ENCODE measurements at places on chromosomes 4 and X.

- no peak for DNase-seq
Observed at GRCh38 chr4:79574741-79575451, 166.9 kb upstream of the GK2 start.

- no peak for DNase-seq
Observed at GRCh38 chr4:21366312-21366711, 582.3 kb downstream of the KCNIP4 start.

- no peak for DNase-seq
Observed at GRCh38 chr4:8938137-8938536, 66.5 kb upstream of the HMX1 start.

- no peak for DNase-seq
Observed at GRCh38 chr4:56689201-56689969, 8.3 kb upstream of the HOPX start.

DNA sequence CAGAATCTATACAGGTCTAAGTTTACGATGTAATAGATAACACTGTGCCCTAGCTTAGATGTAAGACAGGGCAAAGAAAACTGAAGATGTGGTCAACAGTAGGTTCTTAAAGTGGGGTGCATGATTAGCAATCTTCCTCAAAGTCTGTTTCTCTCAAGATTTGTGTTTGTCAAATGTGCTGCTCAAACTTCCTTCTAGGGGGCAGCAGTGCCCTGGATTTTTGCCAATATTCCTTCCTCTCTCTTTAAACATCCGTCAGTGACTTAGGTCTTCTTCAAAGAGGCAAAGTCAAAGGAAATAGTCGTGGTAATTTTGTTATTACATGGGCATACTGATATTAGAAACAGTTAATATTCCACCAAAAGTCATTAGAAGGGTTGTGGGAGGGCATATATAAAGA lies 4.2 kb upstream of the PDHA2 start:
- no peak for DNase-seq

DNA sequence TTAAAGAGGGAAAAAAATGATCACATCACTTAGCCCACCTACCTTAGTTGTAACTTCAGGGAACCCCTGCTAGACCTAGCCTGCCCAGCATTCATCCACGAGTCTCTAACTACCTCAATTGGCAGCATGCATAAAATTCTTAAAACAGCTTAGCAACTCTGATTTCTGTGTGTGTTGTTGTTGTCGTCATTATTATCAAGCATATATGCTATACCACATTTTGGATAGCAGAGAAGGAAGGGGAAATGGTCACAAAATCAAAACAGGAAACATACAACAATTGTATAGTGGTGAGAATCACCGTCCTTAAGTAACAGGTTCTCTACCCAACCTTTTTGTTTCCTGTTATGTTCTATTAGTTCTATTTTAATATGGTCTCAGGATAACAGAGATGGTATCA lies 2.7 kb upstream of the ACOT9 start:
- DNase-seq: no peak

- no peak for DNase-seq
Observed at GRCh38 chr4:168637872-168638756, 141.3 kb downstream of the PALLD start.

DNA sequence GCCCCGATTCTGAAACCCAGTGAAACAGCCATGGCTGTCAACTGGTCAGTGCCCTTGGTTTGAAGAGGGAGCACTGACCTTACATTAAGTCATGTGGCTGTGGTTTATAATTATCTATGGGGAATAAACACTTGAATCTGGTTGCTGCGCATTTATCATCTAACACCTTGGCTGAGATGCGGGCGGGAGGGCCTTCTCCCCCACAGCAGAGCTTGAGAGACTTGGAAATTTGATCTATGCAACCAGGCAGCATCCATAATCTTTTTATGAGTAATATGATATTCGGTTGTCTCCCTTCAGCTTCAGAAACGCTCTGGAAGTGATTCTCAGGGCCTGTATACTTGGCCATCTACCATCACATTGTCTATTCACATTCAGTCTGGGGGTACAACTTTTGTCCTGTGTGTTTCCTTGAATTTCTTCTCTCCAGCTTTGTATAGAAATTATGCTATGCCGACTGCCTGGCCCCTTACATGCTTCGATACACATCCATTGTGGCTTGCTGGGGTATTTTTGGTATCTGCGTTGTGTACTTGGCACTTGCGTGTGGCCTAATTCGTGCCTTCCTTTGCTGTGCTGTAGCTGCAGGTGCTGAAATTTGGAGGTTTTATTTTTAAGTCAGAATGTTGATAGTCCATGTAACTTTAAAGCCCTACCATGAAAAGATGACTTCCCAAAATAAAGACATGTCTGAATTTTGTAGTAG lies 321.6 kb downstream of the ARHGAP10 start:
- DNase-seq: no peak

DNA sequence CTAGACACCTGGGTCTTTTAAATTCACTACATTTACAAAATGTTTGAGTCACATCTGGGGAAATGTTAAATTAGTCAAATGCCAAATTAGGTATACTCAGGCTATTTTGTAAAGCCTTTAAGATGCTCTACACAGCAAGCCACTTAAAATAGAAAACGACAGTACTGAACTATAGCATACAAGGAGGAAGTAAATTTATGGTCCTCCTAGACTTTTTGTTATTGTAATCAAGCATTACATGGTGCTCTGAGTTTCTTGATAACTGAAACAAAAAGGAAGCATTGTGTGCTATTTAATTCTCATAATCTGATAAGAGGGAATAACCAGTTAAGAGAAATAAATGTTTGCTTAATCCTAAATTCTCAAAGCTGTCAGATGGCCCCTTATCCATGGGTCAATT lies 46.2 kb downstream of the SLC9A7 start:
- DNase-seq: no peak

DNA sequence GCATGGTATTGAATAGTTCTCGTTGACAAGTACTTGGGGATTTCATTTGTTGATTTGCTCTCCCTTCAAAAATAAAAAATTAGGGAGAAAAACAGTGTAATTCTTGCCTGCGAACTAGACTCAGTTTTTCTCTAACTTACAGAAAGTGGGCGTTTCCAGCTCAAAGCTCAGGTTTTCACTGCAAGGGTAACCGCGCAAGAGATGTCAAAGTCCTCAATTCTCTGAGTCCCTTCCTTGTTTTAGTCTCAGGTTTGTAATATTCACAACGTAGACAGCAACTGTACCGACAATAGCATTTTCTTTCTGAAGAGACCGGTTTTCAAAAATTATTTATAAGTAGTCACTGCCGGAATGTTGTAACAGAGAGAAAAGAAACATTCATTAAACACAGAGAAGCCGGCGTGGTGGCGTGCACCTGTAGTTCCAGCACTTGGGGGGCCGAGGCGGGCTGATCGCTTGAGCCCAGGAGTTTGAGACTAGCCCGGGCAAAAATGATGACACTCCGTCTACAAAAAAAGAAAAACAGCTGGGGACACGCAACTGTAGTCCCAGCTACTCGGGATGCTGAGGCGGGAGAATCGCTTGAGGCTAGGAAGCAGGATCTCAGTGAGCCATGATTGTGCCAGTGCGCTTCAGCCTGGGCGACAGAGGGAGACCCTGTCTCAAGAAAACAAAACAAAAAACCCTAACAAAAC lies 774 bp downstream of the ZCCHC4 start:
- DNase-seq: no peak

DNA sequence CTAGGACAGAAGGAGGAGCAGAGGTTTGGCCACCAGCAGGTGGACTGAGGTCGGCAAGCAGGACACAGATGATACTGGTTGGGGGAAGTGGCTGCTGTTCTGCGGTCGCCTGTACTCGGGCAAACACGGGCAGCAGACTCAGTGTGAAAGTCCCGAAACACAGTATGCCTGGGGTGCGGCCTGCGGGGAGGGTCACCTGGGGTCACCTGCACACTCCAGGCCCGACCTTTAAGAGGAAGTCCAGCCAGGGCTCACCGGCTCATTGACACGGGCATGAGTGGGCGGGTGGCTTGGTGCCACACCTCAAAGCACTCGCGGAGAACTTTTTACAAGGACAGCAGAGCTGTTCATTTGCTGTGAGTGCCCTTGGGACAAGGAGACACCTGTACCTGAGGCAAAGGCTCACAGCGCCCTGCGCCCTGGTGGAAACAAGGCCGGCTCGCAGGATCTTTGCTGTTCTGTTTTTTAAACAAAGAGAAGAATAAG lies 71.5 kb upstream of the MXD4 start:
- DNase-seq: no peak

DNA sequence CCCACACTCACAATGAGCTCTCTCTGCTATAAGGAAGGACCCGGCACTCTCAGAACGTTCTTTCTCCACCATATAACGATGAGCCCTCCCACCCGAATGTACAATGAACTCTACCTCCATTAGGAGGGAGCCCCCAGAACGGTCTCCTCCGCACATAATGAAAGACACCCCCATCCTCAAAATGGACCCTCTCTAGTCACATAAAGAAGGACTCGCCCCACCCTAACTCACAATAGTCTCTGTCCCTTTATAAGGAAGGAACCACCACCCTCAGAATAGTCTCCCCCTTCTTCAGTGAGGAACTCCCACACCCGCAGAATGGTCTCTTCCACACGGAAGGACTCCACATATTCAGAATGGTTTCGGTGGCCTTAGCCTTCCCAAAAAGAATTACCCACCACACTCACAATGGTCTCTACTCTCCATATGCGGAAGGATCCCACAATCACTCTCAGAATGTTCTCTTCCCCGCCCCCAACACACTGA lies 477 bp downstream of the SLC35A2 start:
- no peak for DNase-seq

- peak; percentile 38 for DNase-seq
Observed at GRCh38 chr4:142405021-142405694, 440.9 kb downstream of the INPP4B start.

DNA sequence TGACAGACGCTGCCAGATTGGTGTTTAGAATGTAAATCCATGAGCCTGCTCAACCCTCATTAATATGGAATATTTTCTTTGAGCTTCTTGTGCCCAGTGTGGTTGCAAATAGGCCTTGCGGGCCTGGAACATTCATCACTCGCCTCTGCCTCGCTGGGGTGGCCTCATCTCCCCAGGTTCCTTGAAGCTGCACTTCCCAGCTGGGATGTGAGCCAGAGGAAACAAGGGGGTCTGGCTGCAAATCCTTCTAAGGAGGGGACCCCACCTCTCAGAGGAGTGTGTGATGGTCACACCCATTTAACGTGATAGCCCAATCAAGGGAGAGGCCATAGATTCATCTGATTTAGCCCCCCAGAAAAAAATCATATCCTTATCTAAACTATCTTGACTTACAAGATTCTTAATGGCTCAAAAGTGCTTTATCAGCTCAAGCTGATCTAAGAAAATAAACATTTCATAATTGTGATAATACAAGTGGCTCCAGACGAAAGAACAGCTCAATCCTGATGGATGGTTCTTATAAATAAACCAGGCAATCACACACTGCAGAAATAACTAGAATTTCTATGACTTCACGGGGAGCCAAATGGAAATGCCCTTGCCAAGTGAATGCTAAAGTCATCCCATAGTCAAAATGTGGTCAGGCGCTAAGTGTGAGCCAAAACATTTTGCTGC lies 189.9 kb downstream of the PTTG2 start:
- no peak for DNase-seq

GRCh38 chr4:112230879-112231778 lies 458 bp upstream of the AP1AR start:
- peak; percentile 94 for DNase-seq

- peak; percentile 86 for DNase-seq
Observed at GRCh38 chrX:154368630-154369448, 5.6 kb downstream of the FLNA start.

GRCh38 chr4:149345424-149345823 lies 470.2 kb downstream of the IQCM start:
- no peak for DNase-seq

DNA sequence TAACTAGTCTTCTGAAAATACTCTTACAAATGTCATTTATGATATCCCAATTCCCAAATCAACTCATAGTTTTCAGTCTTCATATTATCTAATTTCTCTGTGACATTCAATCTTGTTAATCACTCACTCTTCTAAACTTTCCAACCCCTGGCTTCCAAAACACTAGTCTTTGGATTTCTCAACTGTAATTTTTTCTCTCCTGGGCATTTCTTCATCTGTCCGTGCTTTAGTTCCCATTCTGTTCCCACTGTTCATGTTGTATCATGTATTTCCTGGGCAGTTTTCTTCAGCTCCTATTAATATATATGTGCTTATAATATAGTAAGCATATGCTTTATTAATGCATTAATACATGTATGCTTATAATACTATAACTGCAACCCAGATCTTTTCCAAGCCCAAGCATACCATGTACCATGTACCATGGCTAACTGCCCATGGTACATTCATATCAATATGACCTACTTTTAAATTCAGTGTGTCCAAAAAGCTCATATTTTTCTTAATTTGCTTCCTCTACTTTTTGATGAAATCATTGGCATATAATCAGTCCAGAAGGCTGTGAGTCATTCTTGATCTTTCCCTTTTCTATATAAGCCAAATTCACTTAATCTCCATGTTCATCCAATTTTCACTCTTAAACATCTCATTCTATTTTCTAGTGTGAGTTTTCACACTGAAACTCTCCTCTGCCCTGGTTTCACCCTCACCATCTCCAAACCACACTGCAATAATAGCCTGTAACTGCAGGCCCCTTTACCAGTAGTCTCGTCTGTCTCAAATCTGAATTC lies 21.3 kb upstream of the GK2 start:
- DNase-seq: no peak

Measured in activated CD4-positive, alpha-beta T cell treated with anti-CD3 and anti-CD28 coated beads, Interleukin-2, amount 50 U/mL, for 4 hours (primary cell).